Kidney glomerular epithelial cell (primary cell): ENCODE measurements at places on chromosomes 4 and X.
A peak's percentile ranks its signal among the peaks of the same experiment; 100 is the strongest.

GRCh38 chr4:26893491-26893890 is 32.9 kb downstream of the STIM2 start:
- no peak for DNase-seq

DNA sequence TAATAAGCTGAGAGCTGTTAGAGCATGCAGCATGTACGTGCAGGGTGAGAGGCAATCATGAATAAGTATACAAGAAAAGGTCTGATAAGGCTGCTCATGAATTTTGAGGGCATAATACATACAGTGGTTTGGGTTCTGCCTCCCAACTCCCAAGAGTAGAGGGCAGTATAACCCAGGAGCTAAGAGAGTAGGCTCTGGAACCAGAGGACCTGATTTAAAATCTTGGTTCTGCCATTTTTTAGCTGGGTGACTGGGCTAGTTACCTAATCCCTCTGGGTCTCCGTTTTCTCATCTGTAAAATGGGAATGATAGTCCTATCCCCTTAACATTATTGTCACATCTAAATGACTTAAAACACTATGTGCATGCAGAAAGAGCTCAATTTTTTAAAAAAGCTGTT is 85.3 kb downstream of the LNX1 start:
- no peak for DNase-seq

GRCh38 chr4:102420563-102421398 is 75.5 kb upstream of the SLC39A8 start:
- no peak for DNase-seq

GRCh38 chrX:130877892-130878341 is 25.1 kb downstream of the ENOX2 start:
- no peak for DNase-seq

- no peak for DNase-seq
Observed at GRCh38 chr4:169758401-169758962, 738 bp upstream of the HPF1 start.

DNA sequence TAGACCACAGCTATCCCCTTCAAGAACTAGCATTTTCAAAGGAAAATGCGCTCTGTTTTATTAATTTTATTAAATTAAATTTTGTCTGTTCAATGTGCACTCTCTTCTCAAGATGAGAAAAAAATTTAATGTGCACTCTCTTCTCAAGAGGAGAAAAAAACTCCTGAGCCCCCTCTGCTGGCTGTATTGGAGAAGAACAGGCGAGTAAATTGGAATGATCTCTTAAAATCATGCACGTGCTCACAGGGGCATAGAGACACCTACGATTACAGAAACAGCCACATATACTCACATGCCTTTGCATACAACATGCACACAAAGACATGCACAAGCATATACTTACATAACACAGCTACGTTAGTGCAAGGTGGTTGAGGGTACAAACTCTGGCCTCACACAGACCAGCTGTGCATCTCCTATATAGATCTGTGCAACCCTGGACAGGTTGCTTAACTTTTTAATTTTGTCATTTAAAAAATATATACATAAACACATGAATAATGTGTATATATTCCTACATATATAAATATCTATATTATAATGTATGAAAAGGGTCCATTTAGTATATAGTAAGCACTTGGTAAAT is 176.2 kb upstream of the CXorf66 start:
- peak; percentile 4 for DNase-seq
